Activated CD4-positive, CD25-positive, alpha-beta regulatory T cell (primary cell): ENCODE measurements at places on chromosomes 5 and 9.

GRCh38 chr9:79684059-79684458 is 112.3 kb downstream of the TLE4 start:
- no peak for DNase-seq

GRCh38 chr9:112328545-112328944 is 4.9 kb downstream of the PTBP3 start:
- DNase-seq = no peak

GRCh38 chr5:120657104-120657503 is 193.0 kb downstream of the PRR16 start:
- no peak for DNase-seq

GRCh38 chr5:5373351-5373989 is 49.0 kb upstream of the ICE1 start:
- DNase-seq = no peak

- no peak for DNase-seq
These were observed 29.4 kb downstream of the ZCCHC7 start for GRCh38 chr9:37149666-37150308.

DNA sequence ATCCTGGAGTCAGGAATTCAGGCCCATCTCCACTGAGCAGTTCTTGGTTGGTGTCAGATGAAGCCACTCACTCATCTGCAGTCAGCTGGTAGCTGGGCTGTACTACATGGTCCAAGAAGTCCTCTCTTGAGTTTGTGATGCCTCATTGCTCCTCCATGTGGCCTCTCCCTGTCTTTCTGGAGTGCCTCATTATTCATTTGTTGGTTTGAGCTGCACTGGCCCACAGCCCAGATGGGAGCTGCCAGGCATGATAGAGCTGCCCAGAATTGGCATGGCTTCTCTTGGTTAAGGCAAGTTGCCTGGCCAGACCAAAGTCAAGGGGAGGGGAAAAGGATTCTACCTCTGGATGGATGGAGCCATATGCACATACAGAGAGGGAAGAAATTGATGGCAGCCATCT is 8.0 kb downstream of the PTCD2 start:
- DNase-seq = no peak

GRCh38 chr5:128535251-128535650 is 2.8 kb downstream of the FBN2 start:
- no peak for DNase-seq

GRCh38 chr5:98464737-98465330 is 308.6 kb upstream of the RGMB start:
- DNase-seq = no peak

DNA sequence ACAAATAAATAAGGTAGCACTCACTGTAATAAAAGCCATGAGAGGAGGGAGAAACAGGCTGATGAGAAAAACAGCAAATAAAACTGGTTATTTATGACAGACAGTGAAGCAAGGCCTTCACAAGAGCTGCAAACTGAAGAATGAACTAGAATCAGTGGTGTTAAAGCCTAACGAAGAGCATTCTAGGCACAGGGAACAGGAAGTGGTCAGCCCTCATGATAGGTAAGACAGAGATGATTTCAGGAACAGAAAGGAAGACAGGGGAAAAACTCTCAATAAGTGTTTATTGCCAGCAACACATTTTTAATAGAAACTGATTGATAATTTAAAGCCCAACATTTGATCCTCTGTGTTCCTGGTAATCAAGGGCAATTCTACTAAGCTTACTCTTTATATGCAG is 124.5 kb downstream of the EDIL3 start:
- DNase-seq = no peak

DNA sequence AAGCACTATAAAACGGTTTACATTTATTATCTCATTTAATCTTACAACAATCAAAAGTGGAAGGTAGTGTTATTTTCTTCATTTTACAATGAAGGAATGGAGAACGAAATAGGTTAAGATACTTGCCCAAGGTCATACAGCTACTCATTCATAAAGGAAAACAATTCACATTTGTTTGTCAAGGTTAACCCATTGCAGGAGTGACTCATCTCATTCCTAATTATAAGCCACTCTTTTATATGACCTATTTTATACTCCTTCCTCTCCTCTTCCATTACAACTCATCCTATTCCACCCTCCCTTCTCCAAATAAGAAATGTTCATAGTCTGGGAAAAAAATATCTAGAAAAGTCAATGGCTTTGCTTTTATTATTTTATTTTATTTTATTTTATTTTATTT is 29.6 kb downstream of the CRHBP start:
- DNase-seq = no peak

GRCh38 chr5:36606428-36607113 is at the start of gene SLC1A3:
Gene SLC1A3, plus strand, starts transcription at chr5:36606606. Its CDS starts 1,818 bp downstream, at chr5:36608424.
- DNase-seq = peak; percentile 4

DNA sequence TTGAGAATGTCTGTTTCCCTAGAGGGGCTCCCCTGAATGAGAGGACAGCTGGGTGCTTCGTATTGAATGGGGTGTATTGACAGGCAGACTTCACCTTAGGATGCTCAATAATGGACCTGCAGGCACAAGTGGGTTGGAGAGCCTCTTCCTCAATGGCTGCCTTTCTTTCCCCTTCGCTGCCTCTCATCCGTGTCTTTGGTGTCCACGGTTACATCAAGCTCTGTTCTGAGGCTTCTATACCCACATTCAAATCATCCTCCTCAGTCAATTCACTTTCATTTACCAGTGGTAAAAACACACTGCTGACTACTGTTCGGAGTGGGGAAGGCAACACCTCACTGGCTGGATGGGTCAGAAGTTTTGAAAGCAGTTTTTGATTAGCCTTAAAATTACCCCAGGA is 20.6 kb downstream of the LIX1 start:
- DNase-seq = no peak

DNA sequence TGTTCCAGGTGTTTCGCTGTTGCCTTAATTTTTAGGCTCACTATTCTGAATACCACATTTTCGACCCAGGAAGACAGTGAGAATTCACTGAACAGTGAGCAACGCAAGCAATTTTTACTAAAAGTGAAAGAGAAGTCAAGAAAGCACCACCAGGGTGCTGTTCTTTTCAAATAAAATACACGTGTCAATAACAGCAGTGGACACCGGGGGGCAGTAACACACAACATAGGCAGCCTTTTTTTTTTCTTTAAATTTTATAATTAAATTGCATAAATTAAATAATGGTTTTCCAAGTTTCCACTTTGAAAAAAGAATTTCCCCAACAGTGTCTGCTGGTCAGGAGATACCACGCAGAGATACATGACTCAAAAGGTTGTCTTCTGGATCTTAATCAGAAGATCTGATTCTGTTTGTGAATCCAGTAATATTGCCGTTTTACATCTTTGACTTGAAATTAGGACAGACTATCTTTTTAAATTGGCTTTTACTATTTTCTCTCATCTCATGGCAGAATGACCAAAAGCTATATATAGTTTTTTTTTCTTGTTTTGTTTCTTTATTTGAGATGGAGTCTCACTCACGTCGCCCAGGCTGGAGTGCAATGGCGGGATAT is 47.1 kb upstream of the SH3GL2 start:
- no peak for DNase-seq
